Activated naive CD8-positive, alpha-beta T cell treated with anti-CD3 and anti-CD28 coated beads for 36 hours (primary cell): ENCODE measurements at places on chromosomes 2 and 18. TPM values are rescaled to one million over a fixed set of nuclear protein-coding genes. Genes with fewer than 3 reads are reported as not detected.
A peak's percentile ranks its signal among the peaks of the same experiment; 100 is the strongest.

Gene LINC00305
- not detected for total RNA-seq

Gene B4GALT6
- 3.1 TPM for total RNA-seq

Gene LIMS2
- 15.8 TPM for total RNA-seq

Gene MLPH
- total RNA-seq, result not detected

Gene NXPH2
- total RNA-seq, result not detected

- no peak for DNase-seq
Measured at GRCh38 chr2:69755862-69756467, 14.0 kb downstream of the ANXA4 start.

DNA sequence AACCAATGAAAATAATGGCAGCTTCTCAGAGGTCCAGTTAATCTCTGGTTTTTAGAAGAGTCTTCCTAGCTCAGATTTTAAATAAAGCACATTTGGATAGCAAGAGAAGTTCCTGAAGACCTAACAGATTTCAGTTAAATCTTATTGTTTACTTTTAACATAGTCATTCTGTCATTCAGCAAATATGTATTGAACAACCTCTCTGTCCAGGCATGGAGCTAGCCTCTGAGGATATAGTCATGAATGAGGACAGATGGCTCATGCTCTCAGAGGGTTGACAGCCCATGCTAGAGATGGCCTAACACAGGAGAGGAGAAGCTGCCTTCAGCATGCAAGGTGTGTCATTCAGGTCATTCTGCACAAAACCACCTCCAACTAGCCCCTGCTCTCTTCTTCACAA lies 6.2 kb downstream of the CCBE1 start:
- no peak for DNase-seq

GRCh38 chr2:152307863-152308262 lies 27.1 kb upstream of the FMNL2 start:
- no peak for DNase-seq

DNA sequence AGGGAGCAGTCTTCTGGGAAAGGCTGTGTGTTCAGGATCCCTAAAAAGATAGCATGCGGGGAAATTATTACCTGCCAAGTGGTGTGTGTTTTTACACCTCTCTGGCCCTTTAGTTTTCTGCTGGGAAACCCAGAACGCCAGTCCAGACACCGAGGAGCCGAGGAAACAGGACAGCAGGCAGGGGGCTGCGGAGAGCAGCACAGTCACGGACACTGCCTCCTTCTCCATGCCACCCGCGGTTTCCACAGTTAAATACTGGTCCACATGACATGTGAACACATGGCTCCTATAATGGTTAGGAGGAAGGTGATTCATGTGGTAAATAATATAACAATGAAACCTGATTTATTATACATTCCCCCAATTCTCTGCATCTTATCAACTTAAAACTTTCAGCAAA lies 20.4 kb downstream of the CNOT11 start:
- no peak for DNase-seq

DNA sequence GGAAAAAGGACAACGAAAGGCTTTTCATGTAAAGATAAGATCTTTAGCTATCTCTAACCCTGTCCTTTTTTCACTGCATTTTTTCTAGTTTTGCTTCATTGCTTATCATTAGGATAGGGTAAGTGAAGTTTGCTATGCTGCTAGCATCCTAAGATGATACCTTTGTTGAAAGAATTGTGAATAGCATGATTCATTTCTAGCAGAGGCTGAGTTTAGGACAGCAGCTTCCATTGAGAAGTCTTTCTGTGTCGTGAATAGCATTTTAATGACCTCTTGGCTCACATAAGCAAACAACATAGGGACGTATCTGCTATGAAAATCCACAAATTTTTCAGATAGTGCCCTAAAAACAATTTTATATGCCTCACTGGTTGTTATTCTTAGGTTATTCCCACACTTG lies 36.4 kb upstream of the GAREM2 start:
- DNase-seq, result no peak

GRCh38 chr2:205766779-205767359 lies 84.6 kb downstream of the NRP2 start:
- DNase-seq, result peak; percentile 47
